ENCODE measurements at places on chromosomes 4 and X.

DNA sequence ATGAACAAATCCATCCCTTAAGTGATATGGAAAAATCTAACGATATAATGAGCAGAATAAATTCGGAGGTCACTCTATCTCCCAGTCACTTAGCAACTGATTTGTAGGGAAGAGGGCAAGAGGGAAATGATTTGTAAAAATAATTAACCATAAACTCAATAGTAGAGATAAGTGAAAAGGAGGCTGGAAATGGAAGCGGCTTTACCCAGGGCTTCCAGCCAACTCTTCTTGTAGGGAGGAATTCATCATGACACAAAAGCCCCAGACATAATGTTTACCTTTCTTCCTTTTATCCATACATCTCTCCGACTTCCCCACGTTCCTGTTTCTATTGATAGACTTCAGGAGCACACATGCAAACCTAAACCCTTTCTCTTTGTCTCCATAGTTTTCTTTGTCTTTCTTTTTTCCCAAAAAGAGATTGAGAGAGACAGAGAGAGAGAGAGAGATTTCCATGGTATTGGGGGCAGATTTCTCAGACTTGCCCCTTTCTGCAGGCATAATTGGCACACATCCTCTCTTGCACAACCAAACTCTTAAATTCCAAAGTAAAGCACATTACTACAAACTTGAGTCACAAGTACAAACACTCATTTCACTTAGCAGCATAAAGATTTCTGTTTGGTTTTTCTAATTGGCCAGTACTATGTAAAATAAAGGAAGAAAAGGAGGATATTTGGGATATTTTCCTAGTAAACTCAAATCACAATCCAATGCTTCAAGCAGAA is 140.9 kb downstream of the MAPK10 start:
- DNase-seq = peak; percentile 44

GRCh38 chrX:15483891-15484290 is 9.2 kb downstream of the PIR start:
- DNase-seq = no peak

GRCh38 chrX:39850630-39851152 is 247.1 kb downstream of the BCOR start:
- peak; percentile 82 for DNase-seq

DNA sequence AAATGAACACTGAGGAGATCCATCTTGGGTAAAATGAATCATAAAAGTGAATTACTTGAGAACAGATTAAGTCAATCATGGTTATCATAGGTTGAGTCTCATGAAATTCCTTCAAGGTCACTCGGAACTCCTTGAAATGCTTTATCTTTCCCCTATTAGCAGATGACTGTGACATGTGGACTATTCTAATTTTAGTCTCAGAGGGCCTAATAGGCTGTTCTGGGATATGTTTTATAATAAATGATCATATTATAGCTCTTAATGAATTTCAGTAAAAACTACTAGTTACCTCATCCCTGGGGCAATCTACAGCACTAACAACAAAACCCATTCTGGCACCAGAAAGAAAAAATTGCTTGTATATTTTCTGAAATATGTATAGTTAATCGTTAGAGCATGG is 44.7 kb downstream of the SPATA4 start:
- no peak for DNase-seq

GRCh38 chr4:113031212-113031611 is 18.2 kb upstream of the ANK2 start:
- DNase-seq = no peak

DNA sequence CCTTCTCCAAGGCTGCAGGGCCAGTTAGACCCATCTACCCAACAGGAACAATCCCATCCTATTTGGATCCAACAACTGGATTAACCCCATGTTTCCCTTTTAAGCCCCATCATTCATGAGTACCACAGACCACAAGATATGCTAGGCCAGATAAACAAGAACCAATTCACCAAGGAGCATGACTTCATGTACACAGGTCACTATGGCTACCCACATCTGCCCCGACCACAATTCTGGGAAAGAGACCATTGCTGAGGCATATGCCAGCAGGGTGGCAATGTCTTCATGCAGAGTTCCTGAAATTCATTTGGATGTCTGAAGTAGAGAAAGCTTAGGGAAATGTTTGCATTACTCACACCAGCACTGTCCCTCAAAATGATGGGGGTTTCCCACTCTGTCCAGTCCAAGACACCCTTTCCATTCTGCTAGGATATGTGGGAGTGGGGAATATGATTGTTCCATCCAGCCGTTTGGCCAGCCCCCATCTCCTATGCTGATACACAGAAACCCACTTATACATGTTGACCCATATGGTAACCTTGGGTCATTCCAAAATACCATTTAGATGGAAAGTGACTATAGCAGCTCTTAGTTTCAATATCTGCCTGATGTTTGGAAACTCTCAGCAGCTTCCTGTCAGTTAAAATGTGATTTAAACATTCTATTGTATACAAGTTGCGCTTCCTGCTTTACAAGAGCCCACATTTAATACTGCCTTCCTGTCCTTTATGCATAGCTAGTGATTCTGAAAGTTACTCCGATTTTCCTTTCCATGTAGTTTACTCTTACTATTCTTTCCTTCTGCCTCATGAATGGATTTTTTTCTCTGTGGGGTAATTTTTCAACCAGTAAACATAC is 129.0 kb downstream of the AMMECR1 start:
- no peak for DNase-seq
